ENCODE measurements at places on chromosomes 6 and 20. TPM values are rescaled to one million over a fixed set of nuclear protein-coding genes. Genes with fewer than 3 reads are reported as not detected.

Gene SLPI
- total RNA-seq: 0.63 TPM

DNA sequence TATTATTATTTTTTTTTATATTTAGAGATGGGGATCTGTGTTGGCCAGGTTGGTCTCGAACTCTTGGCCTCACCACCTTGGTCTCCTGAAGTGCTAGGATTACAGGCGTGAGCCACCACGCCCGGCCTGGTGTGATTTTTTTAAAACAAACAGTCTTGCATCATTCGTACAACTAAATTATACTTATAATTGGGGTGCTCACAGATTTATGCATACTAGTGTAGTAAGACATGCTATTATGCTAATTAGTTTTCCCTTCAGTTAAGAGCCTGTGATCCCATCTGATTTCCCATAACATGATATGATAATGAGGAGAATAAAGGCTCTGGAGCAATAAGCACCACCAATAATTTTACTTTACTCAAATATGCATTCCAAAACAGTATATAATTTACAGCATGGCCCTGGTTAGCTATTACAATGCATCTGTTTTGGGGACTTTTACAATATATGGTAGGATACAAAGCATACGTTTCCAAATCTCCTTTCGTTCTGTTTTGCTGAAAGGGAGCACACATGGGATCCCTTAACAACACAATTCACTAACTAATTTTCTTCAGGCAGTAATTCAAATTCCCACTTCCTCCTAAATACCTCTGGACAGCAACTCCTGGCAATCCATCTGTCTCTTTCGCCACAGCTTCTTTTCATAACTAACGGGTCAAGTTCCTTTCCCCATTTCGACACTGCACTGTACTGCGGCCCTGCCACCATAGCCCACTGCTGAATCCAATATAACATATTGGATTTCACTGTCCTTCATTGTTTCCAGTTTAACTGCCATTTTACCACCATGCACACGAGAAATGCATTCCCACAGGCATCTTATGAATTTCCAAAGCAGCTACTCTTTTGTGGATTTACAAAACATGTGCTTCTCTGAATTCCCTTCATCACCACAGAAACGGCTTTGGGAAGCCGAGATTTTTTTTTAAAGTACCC, 1.7 kb downstream of the NUDT3 start:
- peak; percentile 89 for DNase-seq

DNA sequence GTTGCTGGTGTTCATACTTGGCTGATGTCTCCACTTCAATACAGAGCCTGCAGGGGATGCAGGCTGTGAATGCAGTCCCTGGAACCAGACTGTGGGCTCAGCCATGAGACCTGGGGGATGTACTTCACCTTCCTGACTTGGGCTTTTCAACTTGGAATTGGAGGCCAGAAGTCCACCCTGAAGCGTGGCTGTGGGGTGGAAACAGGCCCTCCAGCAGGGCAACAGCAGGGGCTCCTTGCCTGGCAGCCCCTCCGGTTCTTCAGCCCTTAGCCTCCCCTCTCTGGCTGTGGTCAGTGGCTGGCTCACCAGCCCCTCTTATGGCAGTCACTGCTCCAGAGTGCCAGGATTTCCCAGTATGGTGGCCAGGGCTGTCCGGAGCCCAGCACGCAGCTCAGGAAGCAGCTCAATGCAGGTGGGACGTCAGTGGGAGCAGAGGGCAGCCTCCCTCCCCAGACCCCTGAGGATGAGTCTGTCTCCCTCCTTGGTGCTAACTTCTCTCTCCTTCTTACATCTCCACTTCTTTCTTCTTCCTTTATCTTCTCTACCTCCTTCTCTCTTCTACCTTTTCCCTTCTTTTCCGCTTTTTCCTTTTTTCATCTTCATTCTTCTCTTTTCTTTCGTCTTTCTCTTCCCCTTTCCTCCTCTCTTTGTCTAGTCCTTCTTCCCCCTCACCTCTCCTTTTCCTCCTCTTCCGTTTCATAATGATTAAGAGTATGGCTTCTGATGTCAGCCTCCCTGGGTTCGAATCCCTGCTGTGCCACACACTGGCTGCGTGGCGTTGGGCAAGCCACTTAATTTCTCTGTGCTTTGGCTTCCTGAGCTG, 45.3 kb downstream of the SLC52A3 start:
- DNase-seq: no peak

Gene SPATA2
- total RNA-seq: 3.4 TPM

Gene FNDC11
- total RNA-seq: 0.25 TPM

- DNase-seq: peak; percentile 89
Measured at GRCh38 chr6:148530394-148530953, 187.8 kb downstream of the SASH1 start.

DNA sequence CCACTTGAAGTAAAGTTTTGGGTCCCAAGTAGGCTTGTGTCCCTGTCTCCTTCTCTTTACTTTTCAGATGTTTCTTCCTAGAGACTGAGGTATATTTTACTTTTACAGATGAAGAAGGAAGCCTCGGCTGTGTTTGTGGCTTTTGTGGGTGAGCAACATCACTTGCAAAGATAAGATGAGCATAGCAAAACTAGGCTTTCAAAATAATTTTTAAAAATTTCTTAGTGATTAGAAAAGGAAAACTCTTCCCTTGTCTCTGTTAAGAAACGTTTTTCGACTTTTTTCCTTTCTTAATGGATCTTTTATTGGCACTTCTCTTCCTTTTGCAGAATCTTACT, 7.6 kb downstream of the PTPN1 start:
- no peak for DNase-seq

Gene CRISP2
- not detected for total RNA-seq

Gene CLPSL1
- not detected for total RNA-seq

GRCh38 chr6:89886378-89887120, 7.7 kb upstream of the GJA10 start:
- DNase-seq: no peak

DNA sequence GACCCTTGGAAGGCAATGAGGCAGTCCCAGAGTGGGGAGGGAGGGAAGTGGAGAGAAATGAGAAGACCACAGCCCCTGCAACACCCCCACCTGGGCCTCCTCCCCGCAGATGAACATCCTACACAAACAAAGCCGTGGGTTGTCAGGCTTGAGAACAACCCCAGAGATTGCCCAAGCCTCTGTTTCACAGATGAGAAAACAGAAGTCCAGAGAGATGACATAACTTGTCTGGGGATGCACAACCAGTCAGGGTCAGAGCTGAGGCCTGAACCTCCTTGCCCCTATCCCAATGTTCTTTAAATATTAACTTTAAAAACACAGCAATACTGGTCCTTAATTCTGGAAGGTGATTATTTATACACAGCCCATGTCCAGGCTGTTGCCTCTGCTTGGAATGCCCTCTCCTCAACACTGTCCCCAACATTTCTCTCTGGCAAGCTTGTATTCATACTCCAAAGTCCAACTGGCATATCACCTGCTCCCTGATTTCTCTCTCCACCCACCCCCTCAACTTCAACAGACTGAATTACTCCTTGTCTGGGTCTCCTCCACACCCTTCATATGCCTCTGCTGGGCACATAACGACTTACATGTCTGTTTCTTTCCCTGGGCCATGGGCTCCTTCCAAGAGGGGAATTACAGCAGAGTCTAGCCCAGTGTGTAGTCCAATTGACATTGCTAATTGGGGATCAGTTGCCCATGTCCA, 135.5 kb upstream of the LRFN2 start:
- DNase-seq: no peak

DNA sequence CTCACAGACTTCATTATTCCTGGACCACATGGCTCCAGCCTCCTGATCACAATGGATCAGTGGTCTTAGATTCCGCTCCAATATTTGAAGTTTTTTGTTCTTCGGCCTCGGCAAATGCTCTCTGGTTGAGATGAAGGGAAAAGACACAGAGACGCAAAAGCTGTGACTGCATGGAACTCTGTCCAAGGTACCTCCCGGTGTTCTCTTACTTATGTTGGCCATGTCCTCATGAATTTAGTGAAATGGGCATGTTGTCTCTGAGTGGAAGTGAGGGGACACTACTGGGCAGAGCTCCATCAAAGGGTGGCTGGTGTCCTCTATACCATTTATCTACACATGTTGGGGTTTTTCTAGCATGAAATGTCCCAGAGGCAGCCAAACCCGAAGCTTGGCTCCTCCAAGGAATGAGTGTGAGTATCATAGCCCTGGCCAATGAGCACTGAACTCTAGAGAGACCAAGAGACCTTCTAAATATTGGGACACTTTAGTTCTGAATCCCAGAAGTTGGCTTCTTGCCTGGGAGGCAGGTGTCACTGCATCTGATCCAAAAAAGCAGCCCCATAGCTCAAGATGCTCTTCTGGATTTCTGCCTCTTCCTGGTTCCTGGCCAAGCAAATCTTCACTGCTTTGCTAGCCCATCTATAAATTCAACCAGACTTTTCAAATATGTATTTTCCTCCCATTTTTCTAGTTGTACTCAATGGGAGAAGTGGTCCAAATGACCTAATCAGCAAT, 34.1 kb downstream of the HLA-G start:
- DNase-seq: peak; percentile 10

- no peak for DNase-seq
Measured at GRCh38 chr6:145263778-145264211, 471.5 kb downstream of the EPM2A start.

Gene STMND1
- total RNA-seq: not detected

DNA sequence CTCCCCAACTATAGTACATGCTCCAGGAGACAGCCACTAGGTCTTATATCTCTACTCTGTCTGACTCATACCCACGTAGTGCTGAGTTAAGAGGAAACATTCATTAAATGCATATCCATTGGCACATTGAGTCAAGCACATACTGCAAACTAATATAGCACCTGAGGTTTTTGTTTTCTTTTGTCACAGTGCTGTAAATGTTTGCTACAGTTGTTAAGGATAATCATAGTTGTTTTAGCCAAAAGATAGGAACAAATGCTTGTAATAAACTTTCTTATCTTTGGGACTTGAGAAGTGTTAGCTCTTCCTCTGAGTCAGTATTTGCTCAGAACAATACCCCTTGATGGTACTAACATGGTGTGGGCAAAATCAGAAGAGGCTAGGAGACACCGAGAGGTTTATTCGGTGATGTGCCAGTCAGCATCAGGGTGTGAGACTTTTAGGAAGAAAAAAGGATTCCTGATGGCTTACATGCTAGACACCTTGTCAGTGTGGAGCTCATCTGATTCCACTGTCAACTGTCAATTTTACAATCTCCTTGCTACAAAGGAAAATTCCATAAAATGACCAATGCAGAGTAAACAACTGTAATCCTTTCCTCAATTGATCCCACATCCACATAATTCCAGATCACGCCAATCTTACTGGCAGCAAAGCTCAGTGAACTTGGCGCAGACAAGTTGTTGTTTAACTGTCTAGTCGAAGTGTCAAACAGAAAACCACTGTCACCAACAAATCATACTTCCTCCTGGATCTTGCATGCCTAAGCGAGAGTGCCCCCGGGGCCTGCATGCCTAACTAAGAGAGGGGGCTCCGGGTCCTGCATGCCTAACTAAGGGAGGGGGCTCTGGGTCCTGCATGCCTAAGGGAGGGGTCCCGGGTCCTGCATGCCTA, 36.1 kb downstream of the ELOVL2 start:
- DNase-seq: peak; percentile 47

GRCh38 chr6:129133770-129134192, 250.8 kb downstream of the LAMA2 start:
- DNase-seq: peak; percentile 88

DNA sequence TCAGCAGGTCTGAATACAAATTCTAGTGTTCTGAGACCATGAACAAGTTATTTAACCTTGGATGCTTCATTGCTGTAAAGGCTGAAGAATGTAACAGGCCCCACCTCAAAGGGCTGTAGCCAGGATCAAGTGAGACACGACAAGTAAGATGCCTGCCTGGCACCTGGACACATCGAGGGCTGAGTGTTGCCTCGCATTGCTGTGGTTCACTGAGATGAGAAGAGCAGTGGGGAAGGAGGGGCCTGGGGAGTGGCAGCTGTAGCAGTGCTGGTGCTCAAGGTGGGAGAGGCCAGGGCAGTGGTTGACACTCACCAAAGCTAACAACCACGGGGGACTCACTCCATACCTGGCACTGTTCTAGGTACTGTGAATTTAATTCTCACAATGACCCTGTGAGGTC, 187.8 kb downstream of the KIF16B start:
- DNase-seq: no peak

Gene FHL5
- total RNA-seq: not detected

DNA sequence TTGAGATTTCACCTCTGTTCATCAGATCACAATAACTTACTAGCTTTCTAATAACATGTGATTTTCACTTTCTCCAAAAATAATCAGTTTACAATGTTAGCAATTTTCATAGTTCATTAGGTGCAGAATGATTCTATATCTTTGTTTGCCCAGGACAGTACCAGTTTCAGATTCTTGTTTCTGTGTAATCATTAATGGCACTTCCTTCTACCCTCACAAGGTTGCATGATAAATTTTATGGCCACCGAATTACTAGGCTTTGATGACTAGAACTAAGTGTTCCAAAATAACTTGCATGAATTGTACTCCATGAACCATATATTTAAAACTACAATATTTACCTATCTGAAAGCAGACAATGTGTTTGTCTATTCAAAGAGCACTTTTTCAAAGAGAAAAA, 442.3 kb downstream of the EPHA7 start:
- no peak for DNase-seq

DNA sequence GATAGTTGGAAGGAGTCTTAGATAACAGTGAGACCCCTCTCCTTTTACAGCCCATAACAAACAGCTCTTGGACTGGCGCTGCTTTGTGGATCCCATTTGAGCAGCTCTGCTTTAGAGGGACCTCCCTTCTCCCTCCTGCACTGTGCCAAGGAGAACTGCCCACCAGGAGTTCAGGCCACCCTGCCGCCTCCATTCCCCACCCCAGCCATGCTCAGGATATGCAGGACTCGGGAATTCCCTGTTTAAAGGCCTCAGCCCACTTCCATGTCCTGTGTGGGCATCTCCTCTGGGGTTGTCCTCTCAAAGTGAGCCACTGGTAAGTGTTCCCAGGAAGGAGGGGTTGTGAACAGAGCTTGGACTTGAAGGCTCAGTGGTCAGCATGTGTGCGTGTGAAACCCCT, 312.6 kb upstream of the RNF24 start:
- no peak for DNase-seq

DNA sequence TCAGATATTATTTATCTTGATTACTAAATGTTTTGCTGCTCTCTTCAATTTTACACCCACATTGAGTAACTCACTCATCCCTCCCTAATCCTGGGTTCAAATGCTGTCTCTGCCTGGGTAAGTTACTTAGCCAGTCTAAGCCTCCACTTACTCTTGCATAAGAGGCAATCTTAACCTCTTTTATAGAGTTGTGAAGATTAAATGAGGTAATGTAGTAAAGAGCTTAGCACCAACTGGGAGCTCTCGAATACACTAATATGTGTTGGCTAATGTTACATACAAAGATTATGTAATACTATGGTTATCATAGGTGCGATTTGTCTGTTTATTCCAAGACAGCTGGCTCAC, 134.4 kb upstream of the STMND1 start:
- no peak for DNase-seq

GRCh38 chr6:39339868-39340550, 17.5 kb upstream of the KCNK16 start:
- DNase-seq: no peak

GRCh38 chr6:31299947-31300346, 28.1 kb upstream of the HLA-C start:
- no peak for DNase-seq

Gene NKAPL
- 1.9 TPM for total RNA-seq

GRCh38 chr6:33384581-33385020, 7.0 kb upstream of the KIFC1 start:
- DNase-seq: peak; percentile 87
